ENCODE measurements at places on chromosomes 16 and 17.

DNA sequence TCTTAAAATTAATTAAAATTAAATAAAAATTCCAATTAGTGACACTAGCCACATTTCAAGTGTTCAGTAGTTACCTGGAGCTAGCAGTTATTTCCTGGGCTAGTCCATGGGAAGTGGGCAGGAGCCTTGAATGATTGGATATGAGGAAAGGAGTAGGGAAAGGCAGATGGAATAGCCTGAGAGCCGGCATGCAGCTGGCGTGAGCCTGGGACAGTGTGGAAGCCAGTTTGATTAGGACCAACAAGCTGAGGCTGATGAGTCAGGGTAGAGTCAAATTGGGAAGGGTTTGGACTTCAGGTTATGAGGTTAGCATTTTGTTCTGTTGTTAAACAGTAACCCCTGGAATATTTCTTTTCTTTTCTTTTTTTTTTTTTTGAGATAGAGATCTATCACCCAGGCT lies 15.3 kb upstream of the GNA13 start:
- no peak for DNase-seq

DNA sequence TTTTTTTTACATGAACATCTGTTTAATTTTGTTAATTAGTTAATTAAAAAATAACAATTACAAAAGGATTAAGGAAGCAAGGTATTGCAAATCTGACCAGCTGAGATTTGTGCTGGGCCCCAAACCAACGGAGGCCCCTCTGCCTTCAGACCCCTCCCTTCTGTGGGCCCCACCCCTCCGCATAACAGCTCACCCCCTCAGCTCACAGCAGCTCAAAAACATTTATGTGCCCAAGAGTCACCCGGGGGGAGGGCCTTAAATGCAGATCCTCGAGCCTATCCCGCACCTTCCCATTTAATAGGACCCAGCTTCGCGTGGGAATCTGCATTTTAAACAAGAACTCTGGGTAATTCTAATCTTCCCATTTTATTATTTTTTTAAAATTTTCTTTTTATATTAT lies 75.0 kb downstream of the MGAT5B start:
- DNase-seq, result no peak

GRCh38 chr16:1314399-1315068 lies 5.1 kb downstream of the UBE2I start:
- DNase-seq, result no peak

GRCh38 chr16:58021661-58022551 lies 3.6 kb upstream of the MMP15 start:
- no peak for DNase-seq

- DNase-seq, result no peak
Observed at GRCh38 chr16:19583665-19584300, 28.3 kb downstream of the VPS35L start.

Data from dorsolateral prefrontal cortex (tissue), 122 donors.